ENCODE measurements at places on chromosomes 4 and X.

DNA sequence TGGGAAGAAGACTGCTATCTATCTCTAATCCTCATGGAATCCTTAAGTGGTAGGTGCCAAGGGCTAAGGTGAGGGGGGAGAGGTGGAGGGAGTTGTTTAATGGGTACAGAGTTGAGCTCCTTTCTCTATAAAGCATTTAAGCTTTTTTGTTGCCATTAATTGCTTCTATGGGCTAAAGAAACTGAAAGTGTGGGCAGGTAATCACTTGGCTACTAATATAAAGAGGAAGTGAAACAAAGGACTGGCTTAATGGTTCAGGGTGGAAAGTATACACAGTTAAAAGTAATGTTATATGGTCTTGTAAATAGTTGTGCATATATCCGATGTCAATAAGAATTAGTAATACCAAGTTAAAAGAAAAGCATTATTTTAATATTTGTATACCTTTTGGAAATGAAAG is 83.9 kb downstream of the POLA1 start:
- no peak for DNase-seq

DNA sequence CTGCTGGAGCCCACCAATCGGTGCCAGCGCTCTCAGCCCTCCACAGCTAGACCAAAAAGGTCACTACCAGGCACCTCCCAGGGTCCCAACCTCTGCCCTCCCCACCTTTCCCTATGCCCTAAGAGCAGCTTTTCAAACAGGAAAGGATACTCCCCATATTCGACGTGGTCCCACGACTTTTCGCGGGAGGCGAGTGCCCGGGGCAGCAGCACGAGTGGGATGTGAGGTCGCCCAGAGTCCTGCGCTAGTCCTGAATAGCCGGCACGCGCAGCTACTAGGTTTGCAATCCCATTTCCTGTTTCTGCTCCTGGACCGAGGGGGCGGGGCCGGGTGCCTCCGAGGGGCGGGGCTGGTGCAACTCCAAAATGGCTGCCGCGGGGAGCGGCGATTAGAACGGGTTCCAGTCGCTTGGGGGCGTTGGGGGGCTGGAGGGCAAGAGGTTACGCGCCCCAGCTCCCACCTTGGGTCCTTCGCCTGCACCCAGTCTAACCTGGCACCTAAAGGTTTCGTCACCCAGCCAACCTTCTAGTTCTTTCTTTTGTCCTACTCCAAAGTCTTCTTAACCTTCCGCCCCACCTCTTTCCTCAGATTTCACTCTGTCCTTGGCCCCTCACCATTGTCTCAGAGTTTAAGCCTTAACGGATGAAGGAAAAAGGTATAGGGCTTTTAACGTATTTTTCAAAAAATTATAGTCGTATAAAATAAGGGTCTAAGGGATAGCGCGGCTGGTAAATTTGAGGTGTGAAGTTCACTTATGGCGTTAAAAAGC is 85.0 kb upstream of the TENT5D start:
- DNase-seq = no peak

DNA sequence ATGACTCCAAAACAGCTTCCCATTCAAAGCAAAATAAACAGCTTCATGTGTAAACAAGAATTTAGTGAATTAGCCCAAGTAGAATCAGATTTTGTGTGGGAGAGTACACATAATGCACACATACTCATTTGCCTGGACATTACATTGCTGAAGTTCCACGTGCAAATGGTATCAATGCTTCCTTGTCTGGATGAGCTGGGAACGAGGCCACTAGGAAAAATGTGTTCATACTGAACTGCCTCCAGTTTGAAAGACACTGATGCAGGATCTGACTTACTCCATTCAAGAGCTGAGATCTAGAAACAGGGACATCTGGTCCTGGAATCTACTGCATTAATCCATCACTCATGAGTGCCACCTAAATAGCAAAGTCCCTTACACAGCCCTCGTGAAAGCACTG is 228.0 kb downstream of the APBB2 start:
- peak; percentile 52 for DNase-seq

- no peak for DNase-seq
These were observed 126.0 kb downstream of the GRIA3 start for GRCh38 chrX:123310112-123310511.

DNA sequence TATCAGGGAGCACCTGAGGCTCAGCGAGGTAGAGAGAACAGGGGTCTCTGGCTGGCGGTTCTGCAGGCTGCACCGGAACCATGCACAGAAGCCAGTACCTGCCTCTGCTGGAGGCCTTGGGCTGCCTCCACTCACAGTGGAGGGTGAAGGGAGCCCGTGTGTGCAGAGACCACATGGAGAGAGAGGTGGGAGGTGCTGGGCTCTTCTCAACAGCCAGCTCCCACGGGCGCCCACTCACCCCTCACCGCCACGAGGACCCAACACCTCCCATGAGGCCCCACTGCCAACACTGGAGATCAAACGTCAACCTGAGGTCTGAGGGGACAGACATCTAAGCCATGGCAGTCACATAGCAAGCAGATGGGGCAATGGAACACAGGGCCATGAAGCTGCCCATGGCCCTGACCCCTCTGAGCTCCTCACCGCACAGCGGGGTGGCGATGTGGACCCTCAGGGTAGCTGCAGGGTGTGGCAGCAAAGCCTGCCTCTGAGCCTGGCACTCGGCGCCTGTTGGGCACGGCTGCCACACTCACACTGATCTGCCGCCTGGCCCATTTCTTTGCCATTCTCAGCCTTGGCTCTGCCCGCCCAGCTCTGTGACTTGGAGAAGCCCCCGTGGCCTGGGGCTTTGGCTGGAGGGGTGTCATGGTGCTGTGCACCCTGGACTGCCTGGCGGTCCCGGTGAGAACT is 44.8 kb downstream of the ADRA2C start:
- no peak for DNase-seq

DNA sequence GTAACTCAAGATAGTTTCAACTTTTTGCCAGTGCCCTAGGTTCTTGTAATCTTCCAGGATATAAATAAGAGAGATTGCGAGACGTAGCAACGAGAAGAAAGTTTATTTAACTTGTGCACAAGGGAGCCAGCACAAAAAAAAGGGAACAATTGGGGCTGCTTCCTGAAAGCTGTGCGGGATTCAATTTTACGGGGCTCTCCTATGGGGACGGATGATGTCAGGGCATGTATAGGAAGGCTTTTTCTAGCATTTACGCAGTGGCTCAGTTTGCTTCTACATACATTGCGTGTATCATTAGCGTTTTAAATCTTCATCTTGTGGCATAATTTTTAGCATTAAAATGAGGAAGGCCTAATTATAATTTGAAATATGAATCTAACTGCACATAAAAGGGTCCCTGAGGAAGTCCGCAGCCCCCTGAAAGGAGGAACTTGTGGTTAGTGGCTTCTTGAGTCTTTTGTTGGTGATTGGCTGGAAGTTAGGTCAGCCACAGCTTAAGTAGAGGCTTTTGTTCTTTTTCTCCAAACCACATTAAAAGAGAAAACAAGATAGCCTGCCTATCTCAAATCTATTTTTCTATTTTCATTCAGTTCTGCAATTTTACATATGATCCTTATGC is 668.2 kb upstream of the NDST4 start:
- DNase-seq = no peak

GRCh38 chr4:142960867-142961644 is 115.0 kb upstream of the INPP4B start:
- DNase-seq = no peak

GRCh38 chr4:112735474-112735951 is 98.6 kb downstream of the LARP7 start:
- no peak for DNase-seq

DNA sequence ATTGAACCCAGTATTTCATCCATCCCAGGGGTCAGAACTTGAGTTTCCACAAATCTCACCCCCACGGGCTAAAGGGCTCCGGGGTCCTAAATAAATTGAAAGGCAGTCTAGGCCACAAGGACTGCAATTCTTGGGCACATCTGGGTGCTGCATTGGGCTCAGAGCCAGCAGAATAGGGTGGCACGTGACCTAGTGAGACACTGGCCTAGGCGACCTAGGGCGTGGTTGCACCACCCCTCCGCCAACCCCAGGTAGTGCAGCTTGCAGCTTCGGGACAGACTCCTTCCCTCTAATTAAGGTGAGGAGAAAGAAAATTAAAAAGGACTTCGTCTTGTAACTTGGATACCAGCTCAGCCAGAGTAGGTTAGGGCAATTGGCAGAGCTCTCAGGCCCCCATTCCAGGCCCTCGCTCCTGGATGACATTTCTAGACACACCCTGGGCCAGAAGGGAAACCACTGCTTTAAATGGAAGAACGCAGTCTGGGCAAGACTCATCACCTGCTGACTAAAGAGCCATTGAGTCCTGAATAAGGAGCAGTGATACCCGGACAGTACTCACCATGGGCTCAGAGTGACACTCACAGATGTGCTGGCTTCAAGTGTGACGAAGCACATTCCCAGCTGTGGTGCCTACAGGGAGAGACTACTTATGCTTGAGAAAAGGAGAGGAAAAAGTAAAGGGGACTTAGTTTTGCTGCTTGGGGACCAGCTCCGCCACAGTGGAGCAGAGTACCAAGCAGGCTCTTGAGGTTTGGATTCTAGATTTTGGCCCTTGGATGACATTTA is 735.4 kb downstream of the FSTL5 start:
- no peak for DNase-seq

- DNase-seq = no peak
These were observed 1067.7 kb upstream of the PABPC4L start for GRCh38 chr4:135269125-135269890.

- DNase-seq = no peak
These were observed 27.9 kb downstream of the SLC4A4 start for GRCh38 chr4:71366766-71367165.

DNA sequence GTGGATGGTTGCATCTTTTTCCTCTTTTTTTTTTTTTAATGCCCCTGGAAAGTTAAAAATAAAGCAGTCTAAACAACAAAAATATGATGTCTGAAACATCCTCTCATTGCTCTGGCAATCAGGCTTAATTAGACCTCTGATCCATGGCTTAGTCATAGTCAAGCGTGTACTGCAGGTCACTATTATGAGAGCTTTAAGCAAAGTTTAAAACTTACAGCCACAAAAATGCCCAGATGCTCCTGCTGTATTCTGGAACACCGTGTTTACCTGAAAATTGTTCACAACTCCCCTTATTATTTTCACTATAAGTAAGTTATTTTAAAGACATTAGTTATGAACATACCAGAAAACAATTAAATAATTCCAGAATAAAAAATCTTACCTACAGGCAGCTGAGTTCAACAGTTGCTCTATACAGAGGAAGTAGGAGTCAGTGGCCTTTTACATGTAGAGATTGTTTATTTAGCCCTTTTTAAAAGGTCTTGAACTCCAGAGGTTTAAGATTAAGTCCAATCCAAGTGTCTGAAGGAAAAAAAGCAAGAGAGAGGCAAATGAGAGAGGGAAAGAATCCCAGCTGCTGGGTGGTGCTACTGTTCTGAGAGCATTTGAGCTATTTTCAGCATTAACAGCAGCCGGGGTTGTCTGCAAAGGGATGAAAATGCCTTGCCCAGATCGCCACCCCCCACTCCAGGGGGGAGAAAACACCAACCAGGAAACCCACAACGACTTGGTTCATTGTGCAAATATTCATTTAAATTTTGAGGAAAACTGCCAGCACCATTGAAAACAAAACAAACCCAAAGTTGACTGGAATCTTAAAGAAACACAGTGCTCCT is 36.9 kb downstream of the SORBS2 start:
- no peak for DNase-seq

- no peak for DNase-seq
These were observed 84.1 kb downstream of the CPZ start for GRCh38 chr4:8676676-8677075.

DNA sequence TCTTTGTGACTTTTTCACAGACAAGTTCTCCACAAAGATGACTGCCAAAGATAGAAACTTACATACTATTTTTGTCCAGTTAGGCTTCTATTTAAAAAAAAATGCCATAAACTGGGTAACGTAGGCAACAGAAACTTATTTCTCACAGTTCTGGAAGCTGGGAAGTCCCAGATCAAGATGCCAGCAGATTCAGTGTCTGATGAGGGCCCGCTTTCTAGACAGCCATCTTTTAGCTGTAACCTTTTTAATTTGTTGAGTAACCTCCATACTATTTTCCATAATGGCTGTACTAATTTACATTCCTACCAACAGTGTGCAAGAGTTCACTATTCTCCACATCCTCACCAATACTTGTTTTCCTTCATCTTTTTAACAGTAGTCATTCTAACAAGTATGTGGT is 55.5 kb downstream of the ARHGEF38 start:
- DNase-seq = no peak

- no peak for DNase-seq
These were observed 1.6 kb downstream of the TBX22 start for GRCh38 chrX:80016182-80016581.

DNA sequence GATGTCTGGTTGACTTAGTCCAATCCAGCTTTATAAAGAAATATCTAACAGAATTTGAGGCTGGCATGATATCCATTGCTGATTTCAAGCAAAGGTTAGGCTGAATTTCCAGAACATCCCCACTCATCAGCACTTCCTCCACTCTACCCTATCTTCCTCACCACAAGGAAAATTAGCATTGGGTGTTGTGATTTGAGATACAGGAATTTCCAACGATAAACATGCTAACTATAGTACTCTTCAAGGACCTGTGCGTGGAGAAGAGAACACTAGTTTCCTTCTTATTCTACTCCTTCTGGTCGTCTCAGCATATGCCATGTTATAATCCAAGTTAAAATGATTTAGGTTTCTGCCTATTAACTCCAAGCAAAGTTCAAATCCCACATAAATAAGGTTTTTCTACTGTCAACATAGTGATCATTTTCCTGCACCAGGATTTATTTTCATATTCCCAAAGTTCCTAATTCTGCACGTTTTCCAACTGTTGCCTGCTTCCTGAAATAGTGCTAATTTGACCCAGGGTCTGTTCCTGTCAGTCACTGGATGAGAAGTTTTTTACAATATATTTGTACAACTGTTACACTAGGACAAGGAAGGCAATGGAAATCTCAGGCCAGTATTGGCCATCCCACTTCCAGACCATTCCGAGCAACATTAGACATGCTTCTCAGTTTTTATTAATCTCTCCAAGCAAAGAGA is 177.6 kb upstream of the EDNRA start:
- DNase-seq = no peak

GRCh38 chr4:173573286-173573685 is 43.3 kb upstream of the HAND2 start:
- no peak for DNase-seq

DNA sequence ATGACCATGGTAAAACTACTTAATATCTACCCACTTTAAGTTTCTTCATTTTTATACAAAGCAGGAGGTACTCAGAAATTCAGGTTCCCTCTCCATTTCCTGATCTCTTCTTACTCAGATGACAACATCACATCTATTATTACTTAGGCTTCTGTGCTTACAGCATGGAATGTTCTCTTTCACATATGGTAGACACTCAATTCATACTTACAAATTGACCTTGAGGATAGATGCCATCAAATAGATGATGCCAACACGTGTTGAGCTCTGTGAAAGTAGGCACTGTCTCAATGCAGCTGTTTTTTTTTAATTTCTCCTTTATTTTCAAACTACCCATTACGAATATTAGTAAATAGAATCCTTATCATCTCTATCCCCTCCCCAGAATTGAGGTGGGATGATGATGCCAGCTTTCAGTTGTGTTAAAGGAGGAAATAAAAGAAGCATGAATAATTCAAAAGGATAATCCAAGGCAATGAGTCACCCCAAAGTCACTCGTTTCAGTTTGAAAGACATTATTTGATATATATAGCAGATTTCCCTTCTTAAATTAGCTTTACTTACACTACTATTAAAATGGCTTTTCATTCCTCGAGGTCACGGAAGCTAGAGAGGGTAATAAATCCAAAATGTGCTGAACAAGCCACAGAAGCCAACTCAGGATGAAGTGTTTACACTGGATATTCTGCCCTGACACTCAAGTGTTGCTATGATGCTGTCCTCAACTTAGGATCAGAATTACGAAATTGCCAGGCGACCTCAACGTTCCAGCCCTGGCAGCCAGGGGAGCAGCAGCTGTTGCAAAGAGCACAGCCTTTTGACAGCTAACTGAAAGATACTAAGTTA is 124.2 kb upstream of the EOLA2 start:
- DNase-seq = no peak

Data from caudate nucleus (tissue), 63 donors.